ENCODE measurements at places on chromosomes 3 and 15.
A peak's percentile ranks its signal among the peaks of the same experiment; 100 is the strongest.

GRCh38 chr15:55574096-55574495 lies 14.0 kb downstream of the PYGO1 start:
- DNase-seq, result no peak

DNA sequence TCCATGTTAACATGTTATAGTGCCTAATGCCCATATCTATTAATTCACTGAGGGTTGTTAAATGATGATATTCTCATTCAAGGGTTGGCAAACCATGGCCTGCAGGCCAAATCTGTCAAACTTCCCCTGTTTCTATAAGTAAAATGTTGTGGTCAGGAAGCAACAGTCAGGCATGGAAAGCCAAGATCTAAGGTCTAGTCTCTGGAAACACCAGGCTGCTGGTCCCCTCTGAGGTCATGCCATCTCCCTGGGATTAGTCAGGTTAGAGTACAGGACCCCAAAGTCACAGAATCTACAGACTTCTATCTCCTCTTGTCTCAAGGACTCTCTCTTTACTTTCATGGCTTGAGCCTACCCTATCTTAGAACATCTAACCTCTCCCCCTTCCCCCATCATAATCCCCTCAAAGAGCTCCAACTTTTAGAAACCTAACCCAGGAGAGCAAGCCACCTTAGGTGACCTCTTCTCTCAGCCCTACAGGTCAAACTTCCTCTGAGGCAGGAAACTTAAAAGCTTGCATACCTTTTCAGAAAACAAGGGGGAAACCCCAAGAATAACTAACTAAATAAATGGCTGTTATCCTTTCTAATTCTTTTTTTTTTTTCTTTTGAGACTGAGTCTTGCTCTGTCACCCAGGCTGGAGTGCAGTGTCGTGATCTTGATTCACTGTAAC lies 15.3 kb upstream of the HERC1 start:
- DNase-seq, result no peak

- peak; percentile 61 for DNase-seq
Measured at GRCh38 chr15:67076147-67076843, 10.9 kb downstream of the SMAD3 start.

- DNase-seq, result no peak
Measured at GRCh38 chr3:53250453-53250852, 5.4 kb downstream of the TKT start.

- DNase-seq, result peak; percentile 77
Measured at GRCh38 chr15:65054333-65055200, 9.4 kb downstream of the SLC51B start.

- no peak for DNase-seq
Measured at GRCh38 chr3:58514405-58514804, 22.5 kb downstream of the KCTD6 start.

GRCh38 chr15:74291101-74292071 lies 55.3 kb downstream of the CCDC33 start:
- DNase-seq, result peak; percentile 91

DNA sequence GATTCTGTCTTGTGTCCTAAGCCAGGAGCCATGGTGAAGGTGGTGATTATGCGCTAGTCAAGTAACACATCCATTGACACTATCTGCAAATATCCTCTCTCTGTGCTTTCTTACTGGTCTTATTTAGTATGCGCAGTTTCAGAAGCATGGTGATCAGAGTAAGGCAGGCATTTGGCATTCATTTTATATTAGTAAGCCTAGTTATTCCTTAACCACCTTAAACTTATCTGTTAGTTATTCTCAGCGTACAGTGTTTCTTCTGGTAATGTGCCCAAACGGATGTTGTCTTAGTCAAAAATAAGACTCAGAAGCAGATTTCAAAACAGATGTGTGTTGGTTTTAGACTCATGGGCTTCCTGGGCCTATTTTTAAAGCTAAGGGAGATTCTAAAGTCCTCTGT lies 329.2 kb downstream of the GRM7 start:
- DNase-seq, result no peak

DNA sequence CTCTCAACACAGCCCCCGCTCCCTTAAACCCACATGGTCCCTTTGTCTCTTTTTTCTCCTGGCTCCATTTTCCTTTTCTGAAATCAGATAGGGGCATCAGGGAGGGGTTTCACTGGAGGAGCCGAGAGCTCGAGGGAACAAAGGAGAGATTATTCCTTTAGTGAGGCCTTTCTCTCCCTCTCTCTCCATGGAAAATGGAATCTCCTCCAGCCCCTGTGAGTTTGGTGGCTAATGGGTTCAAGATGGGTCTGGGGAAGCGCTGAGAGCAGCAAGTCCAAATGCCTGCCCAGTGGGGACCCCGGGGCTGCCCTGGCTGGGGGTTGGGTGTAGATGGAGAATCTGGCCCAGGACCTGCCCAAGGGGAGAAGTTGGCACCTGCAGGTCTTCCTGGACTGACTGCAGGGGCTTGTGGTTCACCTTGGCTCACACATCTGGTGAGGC lies 56.8 kb downstream of the ITGA11 start:
- DNase-seq, result no peak

GRCh38 chr15:80828796-80829195 lies 49.6 kb downstream of the CEMIP start:
- DNase-seq, result no peak

DNA sequence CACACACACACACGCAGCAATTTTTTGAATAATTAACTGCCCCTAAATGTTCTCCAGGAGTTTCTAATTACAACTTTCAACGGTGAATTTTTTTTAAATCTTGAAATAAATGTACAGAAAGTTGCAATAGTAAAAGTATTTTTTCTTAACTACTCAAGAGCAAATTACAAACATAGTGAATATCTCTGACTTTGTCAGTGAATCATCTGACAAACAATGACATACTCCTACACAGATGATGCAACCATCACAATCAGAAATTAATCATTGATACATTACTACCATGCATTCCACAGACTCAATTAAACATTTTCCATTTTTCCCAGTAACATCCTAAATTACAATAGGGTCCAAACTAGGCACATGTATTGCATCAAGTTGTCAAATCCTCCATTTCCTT lies 597.3 kb downstream of the NAALADL2 start:
- DNase-seq, result no peak

GRCh38 chr3:120682095-120682681 lies at the start of gene HGD:
TSS of gene HGD (minus strand) at chr3:120682239. CDS start at chr3:120682111, 128 bp downstream.
- no peak for DNase-seq

- DNase-seq, result no peak
Measured at GRCh38 chr3:130442284-130442683, 74.7 kb upstream of the COL6A6 start.

DNA sequence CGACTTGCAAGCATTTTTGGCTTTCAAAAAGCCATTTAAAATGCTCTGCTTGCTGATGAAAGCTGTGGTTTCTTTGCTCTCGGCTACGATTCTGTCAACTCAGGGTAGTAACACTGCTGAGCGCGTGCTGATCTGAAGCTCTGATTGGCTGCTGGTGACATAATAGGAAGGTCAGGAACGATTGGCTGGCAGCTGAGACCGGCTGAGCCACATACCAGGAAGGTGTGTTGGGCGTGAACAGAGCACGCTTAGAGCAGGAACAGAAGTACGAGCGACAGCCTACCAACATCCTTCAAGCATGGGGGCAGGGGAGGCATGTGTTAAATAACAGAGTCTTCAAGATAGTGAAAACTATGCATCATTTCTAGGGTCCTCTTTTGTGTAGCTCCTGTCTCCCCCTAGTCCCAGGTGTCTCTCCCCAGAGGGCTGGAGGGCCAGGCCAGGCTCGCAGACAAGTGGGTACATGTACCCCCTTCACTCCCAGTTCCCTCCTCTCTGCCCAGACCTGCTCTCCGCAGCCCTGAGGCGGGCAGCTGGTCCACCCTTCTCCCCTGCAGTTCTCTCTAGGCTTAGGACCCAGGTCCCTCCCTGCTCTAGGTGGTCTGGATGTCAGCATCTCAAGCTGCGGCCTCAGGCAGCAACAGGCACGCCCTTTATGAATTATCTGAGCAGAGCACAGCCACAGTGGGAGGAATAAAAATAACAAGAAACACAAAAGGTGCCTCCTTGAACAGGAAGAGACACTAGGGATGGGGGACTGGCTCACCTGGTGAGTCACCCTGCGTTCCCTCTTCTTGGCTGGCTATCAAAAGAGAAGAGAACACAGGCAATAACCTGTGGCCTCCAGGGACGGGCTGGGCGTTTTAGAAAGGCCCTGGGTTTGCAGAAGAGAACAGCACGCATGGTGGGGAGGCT lies 76.0 kb downstream of the TAMM41 start:
- peak; percentile 73 for DNase-seq

GRCh38 chr3:132325103-132325606 lies 7.9 kb downstream of the ACP3 start:
- no peak for DNase-seq

GRCh38 chr15:77901251-77901881 lies 176.1 kb downstream of the TBC1D2B start:
- no peak for DNase-seq

DNA sequence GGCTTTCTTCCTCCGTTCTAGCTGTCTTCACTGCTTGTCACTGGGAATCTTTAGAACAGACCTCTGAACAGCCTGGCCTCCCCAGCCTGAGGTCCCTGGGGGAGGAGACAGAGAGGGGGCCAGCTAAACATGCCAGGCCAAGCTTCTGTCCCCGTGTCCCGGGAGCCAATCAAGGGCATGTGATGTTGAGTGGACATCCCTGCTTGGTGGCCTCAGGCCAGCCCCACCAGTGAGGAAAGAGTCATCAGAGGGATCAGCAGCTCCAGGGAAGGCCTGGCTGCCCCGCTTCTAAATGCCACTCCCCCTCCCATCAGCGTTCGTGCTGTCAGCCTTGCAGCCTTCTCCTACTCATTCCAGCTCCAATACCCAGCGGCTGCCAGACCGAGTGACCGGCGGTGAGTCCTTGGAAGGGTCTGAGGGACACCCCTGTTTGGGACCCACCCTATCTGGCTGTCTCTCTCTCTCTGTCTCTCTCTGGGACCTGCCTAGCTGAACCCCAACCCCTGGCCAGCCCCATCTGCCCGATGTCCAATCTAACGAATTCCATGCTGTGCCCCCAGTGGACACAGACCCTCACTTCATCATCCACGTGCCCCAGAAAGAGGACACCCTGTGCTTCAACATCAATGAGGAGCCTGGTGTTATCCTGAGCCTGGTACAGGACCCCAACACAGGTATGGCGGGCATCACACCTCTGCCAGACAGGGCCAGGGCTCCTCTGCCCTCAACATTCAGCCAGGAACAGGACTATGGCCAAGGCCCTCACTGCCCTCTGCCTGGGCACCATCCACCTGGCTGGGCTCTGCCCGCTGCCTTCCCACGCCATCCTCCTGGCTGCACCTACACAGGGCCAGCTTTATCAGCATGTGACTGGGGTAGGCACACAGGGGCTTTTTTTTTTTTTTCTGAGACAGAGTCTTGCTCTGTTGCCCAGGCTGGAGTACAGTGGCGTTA lies 6.6 kb upstream of the ITIH3 start:
- DNase-seq, result no peak

DNA sequence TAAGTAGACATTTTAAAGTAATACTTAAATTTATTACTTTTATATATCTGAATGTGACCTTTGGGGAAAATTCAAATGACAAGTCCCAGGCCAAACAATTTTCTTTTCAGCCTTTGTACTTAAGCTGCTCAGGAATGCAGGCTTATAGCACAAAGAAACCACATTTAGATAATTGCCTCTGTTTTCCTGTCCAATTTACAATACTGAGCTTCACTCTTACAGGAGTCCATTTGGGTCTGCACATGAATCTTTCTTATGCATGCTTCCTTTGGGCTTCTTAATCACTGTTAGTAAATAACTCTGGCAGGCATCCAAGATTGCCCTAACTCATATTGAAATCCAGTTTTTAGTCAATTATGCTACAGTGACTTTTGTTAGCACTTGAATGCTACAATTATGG lies 459.4 kb upstream of the TGFBR2 start:
- no peak for DNase-seq
